LoVo (cell line): ENCODE measurements at places on chromosomes 13 and 19.
A peak's percentile ranks its signal among the peaks of the same experiment; 100 is the strongest.

- DNase-seq: no peak
Measured at GRCh38 chr13:77345150-77345780, 18.4 kb upstream of the MYCBP2 start.

DNA sequence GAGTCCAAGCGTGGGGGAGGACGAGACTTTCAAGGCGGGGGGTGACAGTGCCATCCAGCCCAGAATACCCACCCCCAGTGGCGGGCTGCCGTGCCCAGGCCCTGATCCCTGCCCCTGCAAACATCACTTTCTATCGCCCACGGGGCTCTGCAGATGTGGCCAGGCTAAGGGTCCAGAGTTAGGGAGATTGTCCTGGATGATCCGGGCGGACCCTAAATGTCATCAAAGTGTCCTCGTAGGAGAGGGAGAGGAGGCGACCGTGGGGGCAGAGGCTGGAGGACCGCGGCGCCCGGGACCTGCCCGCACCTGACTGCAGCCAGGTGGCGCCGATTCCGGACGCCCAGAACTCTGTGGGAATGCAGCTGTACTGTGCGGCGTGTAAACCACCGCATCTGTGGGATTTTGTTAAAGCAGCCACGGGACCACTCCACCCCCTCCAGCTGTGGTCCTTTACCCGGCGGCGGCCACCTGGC is 32.4 kb downstream of the GJA3 start:
- peak; percentile 24 for DNase-seq

DNA sequence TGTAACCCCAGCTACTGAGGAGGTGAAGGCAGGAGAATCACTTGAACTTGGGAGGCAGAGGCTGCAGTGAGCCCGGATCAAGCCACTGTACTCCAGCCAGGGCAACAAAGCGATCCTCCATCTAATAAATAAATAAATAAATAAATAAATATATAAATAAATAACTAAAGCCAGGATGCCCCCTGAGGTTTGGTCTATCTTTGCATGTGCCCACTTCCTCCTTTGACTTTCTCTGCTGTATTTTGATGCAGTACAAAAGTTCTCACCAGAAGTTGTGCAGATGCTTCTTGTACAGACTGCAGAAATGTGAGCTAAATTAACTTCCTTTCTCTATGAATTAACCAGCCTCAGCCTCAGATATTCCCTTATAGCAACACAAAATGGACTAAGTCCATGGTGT is 6.5 kb upstream of the N4BP2L2 start:
- no peak for DNase-seq

GRCh38 chr13:63900406-63900805 is 2484.8 kb upstream of the PCDH20 start:
- no peak for DNase-seq

DNA sequence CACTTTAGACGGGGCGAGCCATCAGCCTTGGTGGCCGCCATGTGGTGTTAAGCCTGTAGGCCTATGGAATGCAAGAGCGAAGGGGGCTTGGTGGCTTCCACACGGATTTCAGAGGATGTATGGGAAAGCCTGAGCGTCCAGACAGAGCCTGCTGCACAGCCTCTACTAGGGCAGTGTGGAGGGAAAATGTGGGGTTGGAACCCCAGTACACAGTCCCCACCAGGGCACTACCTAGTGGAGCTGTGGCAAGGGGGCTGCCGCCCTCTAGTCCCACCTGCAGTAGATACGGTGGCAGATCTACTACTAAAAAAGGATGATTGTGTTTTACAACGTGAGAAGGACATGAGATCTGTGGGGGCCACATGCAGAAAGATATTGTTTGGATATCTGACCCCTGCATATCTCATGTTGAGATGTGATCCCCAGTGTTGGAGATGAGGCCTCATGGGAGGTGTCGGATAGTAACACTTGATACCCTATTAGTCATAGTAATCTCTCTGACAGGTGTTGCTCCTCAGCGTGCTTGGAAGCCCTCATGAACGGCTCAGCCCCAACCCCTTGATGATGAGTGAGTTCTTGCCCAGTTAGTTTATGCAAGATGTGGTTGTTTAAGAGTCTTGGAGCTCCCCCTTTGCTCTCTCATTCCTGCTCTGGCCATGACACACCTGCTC is 45.6 kb downstream of the LHFPL6 start:
- DNase-seq: no peak

DNA sequence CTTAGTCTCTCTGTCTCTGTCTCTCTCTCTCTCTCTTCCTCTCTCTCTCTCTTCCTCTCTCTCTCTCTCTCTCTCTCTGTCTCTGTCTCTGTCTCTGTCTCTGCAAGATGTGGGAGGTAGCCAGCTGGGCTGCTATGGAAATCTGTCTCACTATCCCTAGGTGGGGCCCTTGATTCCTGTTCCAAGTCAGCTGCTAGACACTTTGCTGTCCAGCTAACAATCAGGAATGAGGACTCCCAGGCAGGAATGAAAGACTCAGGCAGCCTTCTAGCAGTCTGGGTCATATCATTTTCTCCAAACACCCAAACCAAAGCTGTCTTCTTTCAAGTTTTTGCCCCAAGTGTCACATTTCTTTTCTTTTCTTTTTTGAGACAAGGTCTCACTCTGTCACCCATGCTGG is 23.2 kb downstream of the CATSPERD start:
- DNase-seq: no peak

DNA sequence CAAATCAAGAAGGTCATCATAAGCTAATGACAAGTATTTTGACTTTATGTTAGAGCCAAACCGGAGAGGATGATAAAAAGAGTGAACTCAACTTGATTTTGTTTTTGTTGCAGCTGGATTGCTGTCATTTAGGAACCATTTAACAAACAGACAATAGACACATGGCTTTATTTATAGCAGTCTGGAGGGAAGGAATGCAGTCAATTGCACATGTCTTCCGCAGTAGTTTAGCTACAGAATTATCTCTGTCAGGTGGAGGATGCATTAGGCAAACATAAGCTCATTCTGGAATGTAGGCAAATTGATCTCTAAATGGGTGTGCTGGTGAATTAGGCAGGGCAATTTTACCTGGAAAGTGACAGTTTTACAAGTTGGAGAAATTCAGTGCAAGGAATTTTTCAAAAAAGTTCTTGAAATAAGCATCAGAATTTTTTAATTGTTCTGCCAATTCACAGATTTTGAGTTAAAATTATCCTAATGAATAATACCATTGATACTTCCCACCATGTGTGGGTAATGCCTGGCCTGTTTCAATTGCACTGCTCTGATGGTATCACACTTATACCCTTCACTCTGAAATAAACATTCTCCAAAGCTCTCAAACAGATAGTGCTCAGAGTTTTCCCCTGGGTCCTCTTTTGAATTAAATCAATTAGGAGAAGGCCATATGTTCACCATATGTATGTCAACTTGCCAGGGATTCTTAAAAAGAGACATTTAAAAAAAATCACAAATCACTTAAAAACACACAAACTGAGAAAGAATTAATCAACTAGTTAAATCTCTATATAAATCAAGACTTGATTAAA is 318.3 kb downstream of the NDFIP2 start:
- DNase-seq: no peak

- no peak for DNase-seq
Measured at GRCh38 chr19:41933693-41934426, 5.6 kb upstream of the ERFL start.

DNA sequence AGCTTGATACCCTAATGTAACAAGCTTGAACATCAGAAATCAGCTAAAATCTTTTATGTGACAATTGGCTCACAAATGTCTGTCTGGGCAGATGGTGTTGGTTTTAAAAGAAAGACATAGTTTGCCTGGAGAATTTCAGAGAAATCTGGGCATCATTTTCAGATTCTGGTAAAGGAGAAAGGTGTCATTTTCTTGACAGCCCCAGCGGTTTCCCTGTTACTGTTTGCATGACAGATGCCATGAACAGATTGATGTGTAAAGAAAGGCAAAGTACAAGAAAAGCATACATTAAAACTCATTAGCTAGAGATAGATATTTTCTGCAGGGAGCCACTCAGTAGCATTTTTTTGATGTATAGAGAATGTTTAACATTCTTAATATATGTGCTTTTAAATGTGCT is 987.9 kb downstream of the OLFM4 start:
- DNase-seq: no peak

DNA sequence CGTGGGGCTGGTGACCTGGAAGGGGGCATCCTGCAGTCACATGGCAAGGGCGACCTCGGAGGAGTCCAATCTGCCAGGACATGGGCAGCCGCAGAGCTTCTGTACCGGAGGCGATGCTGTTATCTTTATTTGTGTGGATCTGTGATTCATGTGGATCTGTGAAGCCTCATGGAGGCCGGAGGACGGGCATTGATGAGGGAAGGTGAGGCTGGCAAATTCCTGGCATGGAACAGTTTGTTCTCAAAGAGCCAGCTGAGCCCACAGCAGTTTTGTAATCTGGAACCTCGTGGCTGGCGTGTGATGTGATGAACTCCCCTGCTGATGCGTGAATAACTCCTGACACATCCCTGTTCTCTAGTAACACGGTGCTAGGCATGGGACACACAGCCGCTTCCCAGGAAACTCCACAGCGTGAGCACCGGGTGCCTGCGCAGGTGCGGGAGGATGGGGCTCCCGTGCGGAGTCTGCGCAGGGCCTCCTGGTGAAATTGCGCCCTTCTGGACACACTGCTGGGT is 40.4 kb downstream of the ATP11A start:
- no peak for DNase-seq

GRCh38 chr19:2491130-2491801 is 15.3 kb downstream of the GADD45B start:
- peak; percentile 70 for DNase-seq

- no peak for DNase-seq
Measured at GRCh38 chr19:2547033-2547680, 71.2 kb downstream of the GADD45B start.

DNA sequence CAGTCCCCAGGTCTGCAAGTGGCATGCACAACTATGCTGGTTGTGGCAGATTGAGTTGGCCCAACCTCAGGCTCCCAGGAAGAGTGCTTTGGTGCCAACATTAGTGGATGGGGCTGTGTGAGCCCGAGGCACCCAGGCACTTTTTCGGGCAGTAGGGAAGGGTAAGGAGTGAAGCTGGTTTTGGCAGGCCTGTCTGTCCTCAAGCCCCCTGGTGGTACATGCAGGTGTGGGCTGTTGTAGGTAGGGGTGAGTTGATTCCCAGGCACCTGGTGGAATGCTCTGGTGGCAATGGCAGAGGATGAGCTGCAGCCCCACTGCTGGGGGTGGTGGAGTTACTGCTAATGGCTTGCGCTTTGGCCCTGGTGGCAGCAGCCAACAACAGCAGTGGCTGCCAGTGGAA is 723.7 kb upstream of the SLITRK1 start:
- no peak for DNase-seq

GRCh38 chr13:83546476-83546875 is 335.8 kb downstream of the SLITRK1 start:
- no peak for DNase-seq

- DNase-seq: peak; percentile 28
Measured at GRCh38 chr19:5480427-5480836, 25.2 kb downstream of the ZNRF4 start.

- no peak for DNase-seq
Measured at GRCh38 chr19:43564800-43565199, 10.5 kb downstream of the XRCC1 start.

DNA sequence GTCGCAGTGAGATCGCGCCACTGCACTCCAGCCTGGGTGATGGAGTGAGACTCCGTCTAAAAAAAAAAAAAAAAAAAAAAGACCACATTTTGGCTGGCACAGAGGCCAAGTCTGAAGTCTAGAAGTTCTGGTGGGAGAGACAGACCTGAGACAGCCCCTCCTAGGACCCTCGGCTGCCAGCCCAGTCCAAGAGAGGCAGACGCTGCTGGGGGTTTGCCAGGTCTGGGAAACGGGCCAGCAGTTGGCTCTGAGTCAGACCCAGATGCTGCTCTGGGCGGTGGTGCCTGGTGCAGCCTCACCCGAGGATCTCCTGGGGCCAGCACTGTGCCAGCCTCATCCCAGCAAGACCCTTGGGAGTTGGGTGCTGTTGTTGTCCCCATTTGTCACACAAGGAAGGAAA is 5.8 kb downstream of the FCHO1 start:
- peak; percentile 26 for DNase-seq

GRCh38 chr13:93307651-93308050 is 81.0 kb downstream of the GPC6 start:
- no peak for DNase-seq

GRCh38 chr19:10478476-10478875 is 24.7 kb downstream of the KEAP1 start:
- DNase-seq: no peak

DNA sequence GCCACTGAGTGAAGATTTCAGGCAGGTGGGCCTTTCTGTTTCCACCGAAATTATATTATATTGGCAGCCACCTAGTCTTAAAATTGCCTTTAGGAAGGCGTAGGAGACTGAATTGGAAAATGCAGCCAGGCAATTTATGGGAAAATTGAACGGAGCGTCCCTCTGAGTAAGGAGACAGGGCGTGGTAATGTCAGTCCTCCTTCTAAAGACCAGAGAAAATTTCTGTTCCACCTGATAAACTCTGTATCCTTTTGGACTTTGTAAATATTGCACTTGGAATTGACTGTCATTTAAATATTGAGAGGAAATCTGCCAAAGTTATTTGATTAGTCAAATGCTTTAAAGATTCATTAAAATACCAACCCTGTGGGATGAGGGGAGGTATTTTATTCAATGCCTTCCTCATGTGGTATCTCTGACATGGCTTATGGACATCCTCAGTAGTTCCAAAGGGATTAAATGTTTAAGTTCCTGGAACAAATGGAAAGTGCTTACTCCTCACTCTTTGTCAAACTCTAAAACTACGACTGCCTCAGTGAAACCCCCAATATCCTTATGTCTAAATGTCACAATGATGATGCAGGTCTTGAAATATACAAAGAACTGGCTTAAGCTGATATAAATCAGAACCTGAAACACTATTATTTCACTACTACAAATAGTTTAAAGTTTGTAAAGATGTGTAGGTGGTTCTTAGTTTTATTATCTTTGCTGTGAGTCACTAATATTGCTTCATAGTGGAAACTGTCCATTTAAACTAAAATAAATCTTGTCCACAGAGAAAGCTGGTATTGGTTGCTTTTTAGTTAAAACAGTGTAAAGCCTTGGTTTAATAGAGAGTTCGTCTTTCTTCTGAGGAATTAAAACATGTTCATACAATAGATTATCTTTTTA is 203.2 kb downstream of the FGF14 start:
- DNase-seq: no peak

GRCh38 chr19:15154002-15154612 is 46.7 kb downstream of the NOTCH3 start:
- DNase-seq: no peak
